ENCODE measurements at places on chromosomes 2 and 18. TPM values are rescaled to one million over a fixed set of nuclear protein-coding genes. Genes with fewer than 3 reads are reported as not detected.

The GCG gene
- total RNA-seq, result 0.31 TPM

GRCh38 chr2:219688560-219689445, 61.4 kb downstream of the SLC4A3 start:
- peaks cover 28% of the 10 kb centered on the region for H3K4me1 ChIP-seq
- DNase-seq, result no peak
- H3K36me3 ChIP-seq, result peaks cover 5% of the 10 kb centered on the region
- no peaks in the 10 kb centered on the region for H3K27me3 ChIP-seq
- peak overlapping the region; percentile 26 for H3K4me3 ChIP-seq

DNA sequence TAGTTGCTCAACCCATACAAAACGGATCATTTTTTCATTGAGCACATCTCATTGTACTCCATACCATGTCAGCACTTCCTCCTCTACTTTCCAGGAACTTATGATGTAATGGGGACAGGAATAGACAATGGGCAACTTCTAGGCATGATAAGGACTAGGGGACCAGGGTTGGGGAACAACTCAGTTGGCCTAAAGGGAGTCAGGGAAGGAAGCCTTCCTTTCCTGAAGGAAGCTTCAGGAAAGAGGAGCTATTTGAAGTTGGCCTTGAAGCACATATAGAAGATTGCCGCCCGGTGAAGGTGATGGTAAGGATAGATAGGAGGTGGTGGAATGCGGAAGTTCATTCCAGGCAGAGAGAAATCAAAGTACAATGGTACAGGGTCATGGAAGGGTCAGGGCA, 283.9 kb downstream of the SLC8A1 start:
- no peak overlapping the region for H3K27ac ChIP-seq
- H3K4me1 ChIP-seq, result no peaks in the 10 kb centered on the region
- H3K4me3 ChIP-seq, result no peak overlapping the region

The CABLES1 gene
- total RNA-seq, result 66.4 TPM

The ANKRD23 gene
- 3.2 TPM for total RNA-seq

- no peaks in the 10 kb centered on the region for H3K36me3 ChIP-seq
- H3K27me3 ChIP-seq, result no peaks in the 10 kb centered on the region
- DNase-seq, result no peak
- H3K4me3 ChIP-seq, result no peak overlapping the region
These were observed 62.6 kb upstream of the HS6ST1 start for GRCh38 chr2:128380961-128381938.

GRCh38 chr2:54903736-54904554, 146.3 kb downstream of the RTN4 start:
- DNase-seq, result peak; percentile 95
- peaks cover 47% of the 10 kb centered on the region for H3K4me1 ChIP-seq
- H3K27ac ChIP-seq, result peak overlapping the region; percentile 94
- no peak overlapping the region for H3K4me3 ChIP-seq

The SULT1C2 gene
- total RNA-seq, result 0.31 TPM

The KCNK3 gene
- 32.8 TPM for total RNA-seq

The ST6GAL2 gene
- not detected for total RNA-seq

- no peaks in the 10 kb centered on the region for H3K4me1 ChIP-seq
- no peak overlapping the region for H3K27ac ChIP-seq
- no peak overlapping the region for H3K4me3 ChIP-seq
- no peak for DNase-seq
- H3K27me3 ChIP-seq, result no peaks in the 10 kb centered on the region
These were observed 21.7 kb downstream of the KIAA1328 start for GRCh38 chr18:36850527-36851201.

The VWA3B gene
- not detected for total RNA-seq

DNA sequence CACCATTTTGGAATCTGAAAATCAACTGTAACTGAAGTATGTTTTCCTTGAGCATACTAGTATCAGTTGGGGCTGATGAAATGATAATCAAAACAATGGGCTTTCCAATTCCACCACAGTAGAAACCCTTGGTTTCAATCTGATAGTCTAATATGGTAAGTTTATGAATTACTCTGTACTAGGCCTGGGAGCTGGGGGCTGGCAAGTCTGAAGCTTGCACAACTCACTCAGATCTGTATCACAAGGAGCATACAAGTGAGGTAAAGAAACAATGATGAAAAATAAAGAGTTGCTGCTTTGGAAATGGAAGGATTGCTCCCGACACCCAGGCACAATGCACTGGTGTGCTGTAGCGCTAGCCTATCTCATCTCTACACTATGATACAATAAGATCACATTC, 19.4 kb downstream of the ZEB2 start:
- H3K36me3 ChIP-seq, result no peaks in the 10 kb centered on the region
- no peak overlapping the region for H3K27ac ChIP-seq
- peaks cover 2% of the 10 kb centered on the region for H3K27me3 ChIP-seq
- DNase-seq, result no peak
- no peak overlapping the region for H3K4me3 ChIP-seq
- no peaks in the 10 kb centered on the region for H3K4me1 ChIP-seq

The TMEM247 gene
- not detected for total RNA-seq

DNA sequence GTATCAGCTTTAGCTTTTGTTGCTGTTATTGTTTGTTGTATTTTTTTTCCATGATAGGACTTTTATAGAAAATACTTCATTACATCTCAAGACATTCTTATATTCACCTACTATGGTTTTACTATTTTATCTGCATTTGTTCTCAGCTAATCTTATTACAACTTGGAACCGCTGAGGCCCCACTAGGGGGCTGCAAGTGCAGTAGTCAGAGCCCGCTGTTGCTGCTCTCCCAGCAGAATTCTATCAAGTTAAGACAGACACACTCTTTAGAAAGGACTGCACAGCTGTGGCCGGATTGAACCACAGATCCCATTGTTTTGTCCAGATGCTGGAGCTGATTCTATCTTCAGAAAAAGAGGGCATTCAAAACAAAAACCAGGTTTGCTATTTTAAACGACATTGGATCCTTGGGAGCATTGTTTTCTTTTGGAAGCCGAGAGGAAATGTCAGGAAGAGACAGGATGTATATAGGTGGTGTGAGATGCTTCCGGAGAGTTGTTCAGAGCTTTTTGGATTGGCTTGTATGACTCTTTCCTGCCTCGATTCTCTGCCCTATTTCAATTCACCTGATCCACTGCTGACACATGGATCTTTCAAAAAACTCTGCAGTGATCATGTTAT, 105.7 kb upstream of the GAREM1 start:
- peak overlapping the region; percentile 15 for H3K4me3 ChIP-seq
- DNase-seq, result no peak
- no peaks in the 10 kb centered on the region for H3K4me1 ChIP-seq

The NHEJ1 gene
- 18.2 TPM for total RNA-seq

DNA sequence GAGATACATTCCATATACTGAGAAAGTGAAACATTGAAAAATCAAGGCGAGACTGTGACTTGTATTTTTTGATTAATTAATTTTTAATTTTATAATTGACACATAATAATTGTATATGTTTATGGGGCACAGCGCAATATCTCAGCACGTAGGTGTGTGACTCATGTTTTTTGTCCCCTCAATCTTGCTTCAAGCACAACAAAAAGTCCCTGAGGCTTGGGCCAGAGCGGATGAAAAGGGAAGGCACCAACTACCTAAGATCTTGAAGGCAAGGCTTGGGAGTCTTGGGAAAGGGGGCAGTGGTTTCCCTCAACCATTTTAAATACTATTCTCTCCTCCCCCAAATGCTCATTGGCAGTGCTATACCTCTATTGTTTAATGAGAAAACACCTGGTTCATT, 9.9 kb downstream of the SGPP2 start:
- H3K27me3 ChIP-seq, result no peaks in the 10 kb centered on the region
- no peaks in the 10 kb centered on the region for H3K4me1 ChIP-seq

- no peaks in the 10 kb centered on the region for H3K27me3 ChIP-seq
- H3K4me3 ChIP-seq, result no peak overlapping the region
- DNase-seq, result no peak
- no peaks in the 10 kb centered on the region for H3K4me1 ChIP-seq
These were observed 72.4 kb downstream of the RHOB start for GRCh38 chr2:20519309-20519708.

DNA sequence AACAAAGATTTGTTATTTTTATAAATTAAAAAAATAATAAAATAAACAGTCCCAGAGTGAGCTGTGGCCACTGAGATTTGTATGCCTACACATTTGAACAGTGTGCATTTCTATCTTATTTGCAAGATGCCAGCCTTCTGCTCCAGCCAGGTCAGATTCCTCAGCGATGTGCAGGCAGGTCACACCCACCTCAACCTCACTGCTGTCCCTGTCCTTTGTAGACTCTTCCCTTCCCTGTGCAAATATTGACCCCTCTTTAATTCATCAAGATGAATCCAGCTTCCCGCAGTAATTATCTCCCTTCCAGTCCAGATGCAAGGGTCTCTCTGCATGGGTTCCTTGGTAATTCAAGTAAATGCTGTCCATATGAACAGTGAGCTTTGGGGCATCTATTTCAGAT, 256.2 kb downstream of the PIEZO2 start:
- DNase-seq, result no peak
- no peaks in the 10 kb centered on the region for H3K27me3 ChIP-seq
- no peak overlapping the region for H3K4me3 ChIP-seq
- H3K27ac ChIP-seq, result no peak overlapping the region

DNA sequence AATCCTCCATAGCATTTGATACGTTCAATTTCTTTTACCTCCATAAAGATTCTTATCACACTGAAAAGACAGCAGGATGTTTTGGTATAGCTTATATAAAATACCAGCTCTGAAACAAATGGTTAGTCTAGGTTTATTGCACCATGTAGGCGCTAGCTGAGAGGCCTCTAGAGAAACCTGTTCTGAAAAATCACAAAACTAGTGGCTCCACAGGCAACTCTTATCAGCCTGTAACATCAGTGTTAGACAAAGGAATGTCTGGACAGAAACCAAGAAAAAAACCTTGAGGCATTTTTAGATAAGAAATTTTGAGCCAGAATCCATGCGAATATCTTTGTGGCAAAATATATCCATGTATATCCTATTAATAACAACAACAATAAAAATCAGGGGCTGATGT, 440.4 kb upstream of the MAP2 start:
- H3K27ac ChIP-seq, result no peak overlapping the region
- no peak for DNase-seq
- no peaks in the 10 kb centered on the region for H3K27me3 ChIP-seq
- H3K4me3 ChIP-seq, result no peak overlapping the region
- no peaks in the 10 kb centered on the region for H3K36me3 ChIP-seq
- H3K4me1 ChIP-seq, result no peaks in the 10 kb centered on the region

GRCh38 chr2:217632043-217632442, 370.8 kb downstream of the TNS1 start:
- H3K27me3 ChIP-seq, result peaks cover 3% of the 10 kb centered on the region
- DNase-seq, result no peak
- no peak overlapping the region for H3K27ac ChIP-seq
- H3K36me3 ChIP-seq, result no peaks in the 10 kb centered on the region
- no peak overlapping the region for H3K4me3 ChIP-seq
- H3K4me1 ChIP-seq, result no peaks in the 10 kb centered on the region

DNA sequence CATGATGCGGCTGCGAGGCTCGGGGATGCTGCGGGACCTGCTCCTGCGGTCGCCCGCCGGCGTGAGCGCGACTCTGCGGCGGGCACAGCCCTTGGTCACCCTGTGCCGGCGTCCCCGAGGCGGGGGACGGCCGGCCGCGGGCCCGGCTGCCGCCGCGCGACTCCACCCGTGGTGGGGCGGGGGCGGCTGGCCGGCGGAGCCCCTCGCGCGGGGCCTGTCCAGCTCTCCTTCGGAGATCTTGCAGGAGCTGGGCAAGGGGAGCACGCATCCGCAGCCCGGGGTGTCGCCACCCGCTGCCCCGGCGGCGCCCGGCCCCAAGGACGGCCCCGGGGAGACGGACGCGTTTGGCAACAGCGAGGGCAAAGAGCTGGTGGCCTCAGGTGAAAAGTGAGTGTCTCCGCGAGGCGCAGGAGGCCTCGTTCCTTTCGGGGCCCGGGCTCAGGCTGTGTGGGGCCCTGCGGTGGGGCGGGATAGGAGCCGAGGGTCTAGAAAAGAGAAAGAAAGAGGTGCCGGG, 520 bp downstream of the GLS start:
- peak overlapping the region; percentile 88 for H3K27ac ChIP-seq
- H3K4me3 ChIP-seq, result peak overlapping the region; percentile 89
- peaks cover 5% of the 10 kb centered on the region for H3K36me3 ChIP-seq
- H3K27me3 ChIP-seq, result no peaks in the 10 kb centered on the region

- H3K36me3 ChIP-seq, result no peaks in the 10 kb centered on the region
- H3K27me3 ChIP-seq, result no peaks in the 10 kb centered on the region
- H3K4me1 ChIP-seq, result peaks cover 38% of the 10 kb centered on the region
- H3K4me3 ChIP-seq, result no peak overlapping the region
- H3K27ac ChIP-seq, result no peak overlapping the region
These were observed 1.6 kb upstream of the TMBIM1 start for GRCh38 chr2:218293715-218294429.

DNA sequence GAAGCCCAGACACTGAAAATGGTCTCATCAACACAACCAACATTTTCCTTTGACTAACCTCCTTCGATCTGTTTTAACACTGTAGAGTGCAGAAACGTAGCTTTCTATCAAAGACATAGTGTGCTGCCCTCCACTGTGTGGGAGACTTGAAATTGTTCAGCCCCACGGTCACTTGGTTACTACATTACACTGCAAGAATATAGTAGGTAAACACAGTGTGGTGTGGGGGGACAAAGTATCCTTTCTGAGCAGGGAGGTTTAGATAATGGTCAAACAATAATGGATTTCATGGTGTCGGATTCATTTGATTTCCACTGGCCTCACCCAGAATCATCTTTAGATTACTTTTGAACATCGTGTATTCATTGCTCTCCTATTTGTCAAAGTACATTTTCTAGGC, 181.0 kb downstream of the ERBB4 start:
- no peak for DNase-seq
- no peaks in the 10 kb centered on the region for H3K4me1 ChIP-seq
- no peaks in the 10 kb centered on the region for H3K27me3 ChIP-seq
- no peak overlapping the region for H3K27ac ChIP-seq
- H3K4me3 ChIP-seq, result no peak overlapping the region

The SPP2 gene
- total RNA-seq, result not detected

The SERPINB12 gene
- not detected for total RNA-seq

- no peaks in the 10 kb centered on the region for H3K27me3 ChIP-seq
- no peak for DNase-seq
- H3K4me1 ChIP-seq, result no peaks in the 10 kb centered on the region
- no peak overlapping the region for H3K27ac ChIP-seq
- H3K4me3 ChIP-seq, result no peak overlapping the region
These were observed 42.2 kb upstream of the ARHGAP15 start for GRCh38 chr2:143087033-143087432.

The ARHGEF33 gene
- 0.41 TPM for total RNA-seq

DNA sequence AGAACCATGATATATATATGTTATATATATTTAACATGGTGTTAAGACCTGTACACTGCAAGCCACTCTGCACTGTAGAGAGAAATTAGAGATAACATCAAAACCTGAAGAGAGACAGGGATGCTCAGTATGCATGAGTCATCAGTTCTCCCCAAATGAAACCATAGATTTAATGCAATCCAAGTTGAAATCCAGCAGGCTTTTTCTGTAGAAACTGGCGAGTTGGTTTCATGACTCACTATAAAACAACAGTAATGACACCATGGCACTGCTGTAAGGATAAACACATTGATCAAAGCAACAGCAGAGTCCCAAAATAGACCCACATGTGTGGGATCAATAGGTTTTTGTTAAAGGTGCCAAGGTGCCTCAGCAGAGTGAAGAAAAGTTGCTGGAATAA, 65.8 kb downstream of the RTP5 start:
- H3K27me3 ChIP-seq, result no peaks in the 10 kb centered on the region
- H3K4me3 ChIP-seq, result no peak overlapping the region
- peaks cover 6% of the 10 kb centered on the region for H3K4me1 ChIP-seq
- H3K36me3 ChIP-seq, result no peaks in the 10 kb centered on the region
- no peak for DNase-seq

- no peak for DNase-seq
- H3K36me3 ChIP-seq, result no peaks in the 10 kb centered on the region
- no peak overlapping the region for H3K27ac ChIP-seq
- H3K4me1 ChIP-seq, result no peaks in the 10 kb centered on the region
- no peak overlapping the region for H3K4me3 ChIP-seq
These were observed 341.8 kb downstream of the RBM43 start for GRCh38 chr2:150919901-150920300.
